Stimulated activated CD4-positive, alpha-beta T cell treated with anti-CD3 and anti-CD28 coated beads, Interleukin-15, amount 100 ng/mL, for 1 hour (primary cell): ENCODE measurements at places on chromosomes 3 and 15.

GRCh38 chr3:24933401-24933800 lies 438.8 kb upstream of the THRB start:
- DNase-seq, result no peak

DNA sequence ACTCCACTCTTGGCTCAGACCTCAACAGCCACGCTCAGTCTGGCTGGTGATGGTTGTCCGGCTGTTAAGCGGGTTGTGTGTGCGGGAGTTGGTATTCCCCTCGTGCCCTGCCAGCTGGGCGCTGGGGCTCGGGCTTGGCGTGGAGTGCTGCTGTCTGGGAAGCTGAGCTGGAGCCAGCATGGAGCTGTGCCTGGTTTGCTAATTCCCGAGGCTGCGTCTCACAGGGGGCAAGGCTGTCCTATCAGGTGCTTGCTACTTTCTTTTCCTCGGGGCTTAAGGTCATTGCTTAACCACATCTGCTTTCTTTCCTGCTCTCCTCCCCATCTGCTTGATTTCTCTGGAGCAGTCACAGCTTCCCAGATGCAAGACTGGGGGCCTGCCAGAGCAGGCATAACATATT lies 29.9 kb downstream of the PDIA5 start:
- DNase-seq, result no peak

- DNase-seq, result no peak
Observed at GRCh38 chr3:159165961-159166360, 364.1 kb downstream of the MFSD1 start.

DNA sequence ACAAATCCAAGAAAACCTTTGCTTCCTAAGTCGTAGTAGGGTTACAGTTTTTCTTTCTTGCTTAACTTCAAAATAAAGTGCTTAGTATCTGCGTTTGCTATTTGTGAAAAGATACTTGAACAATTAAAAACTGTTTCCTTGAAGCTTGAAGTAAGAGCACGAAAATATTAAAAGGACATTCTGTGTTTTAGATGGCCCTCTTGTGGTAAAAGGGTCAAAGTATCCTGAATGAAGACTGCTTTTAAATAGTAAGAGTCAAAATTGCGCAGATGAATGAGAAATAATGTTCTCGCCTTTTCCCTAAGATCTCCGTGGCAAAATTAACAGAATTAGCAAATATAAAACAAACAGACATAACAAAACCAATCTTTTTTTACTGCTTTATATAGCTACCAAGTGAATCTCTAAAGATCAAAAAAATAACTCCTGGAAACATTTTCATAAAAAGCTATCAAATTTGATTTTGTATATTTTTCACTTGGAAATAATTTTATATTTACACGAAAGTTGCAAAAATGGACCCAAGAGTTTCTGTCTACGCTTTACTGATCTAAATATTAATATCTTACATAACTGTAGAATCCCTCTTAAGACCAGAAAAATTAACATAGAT lies 175.4 kb downstream of the MBNL1 start:
- DNase-seq, result no peak

DNA sequence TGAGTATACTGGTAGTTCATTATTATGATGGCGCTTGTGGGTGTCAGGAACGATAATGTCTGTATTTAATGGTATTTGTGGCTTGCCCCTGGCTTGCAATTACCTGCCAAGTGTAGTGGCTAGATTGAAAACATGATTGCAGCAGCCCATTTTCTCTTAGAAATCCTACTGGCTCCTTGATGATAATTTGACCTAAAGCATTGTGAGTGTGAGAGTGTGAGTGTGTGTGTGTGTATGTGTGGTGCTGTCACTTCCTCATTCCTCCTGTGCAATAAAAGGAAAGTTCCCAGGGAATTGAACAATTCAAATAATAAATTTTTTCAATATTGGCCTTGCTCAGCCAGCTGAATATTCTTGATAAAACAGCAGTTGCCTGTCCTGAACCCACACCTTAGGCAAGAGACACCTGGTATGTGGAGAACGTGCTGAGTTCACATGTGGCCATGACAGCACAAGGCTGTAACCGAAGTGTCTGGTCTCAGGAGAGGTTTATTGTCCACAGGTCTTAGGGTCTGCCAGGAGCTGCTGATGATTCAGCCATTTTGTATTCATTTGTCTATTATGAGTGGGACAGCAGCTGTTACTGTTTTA lies 193.3 kb downstream of the CD47 start:
- no peak for DNase-seq

GRCh38 chr3:13553686-13554085 lies 4.8 kb downstream of the FBLN2 start:
- no peak for DNase-seq

- no peak for DNase-seq
Observed at GRCh38 chr15:69854521-69855181, 243.1 kb downstream of the TLE3 start.

GRCh38 chr3:10334459-10334858 lies 13.5 kb upstream of the SEC13 start:
- DNase-seq, result no peak

GRCh38 chr15:48592221-48592731 lies 53.2 kb downstream of the FBN1 start:
- no peak for DNase-seq

- no peak for DNase-seq
Observed at GRCh38 chr15:81117136-81117535, 16.9 kb upstream of the CFAP161 start.

- DNase-seq, result no peak
Observed at GRCh38 chr3:40852712-40853111, 328.0 kb downstream of the ZNF621 start.

DNA sequence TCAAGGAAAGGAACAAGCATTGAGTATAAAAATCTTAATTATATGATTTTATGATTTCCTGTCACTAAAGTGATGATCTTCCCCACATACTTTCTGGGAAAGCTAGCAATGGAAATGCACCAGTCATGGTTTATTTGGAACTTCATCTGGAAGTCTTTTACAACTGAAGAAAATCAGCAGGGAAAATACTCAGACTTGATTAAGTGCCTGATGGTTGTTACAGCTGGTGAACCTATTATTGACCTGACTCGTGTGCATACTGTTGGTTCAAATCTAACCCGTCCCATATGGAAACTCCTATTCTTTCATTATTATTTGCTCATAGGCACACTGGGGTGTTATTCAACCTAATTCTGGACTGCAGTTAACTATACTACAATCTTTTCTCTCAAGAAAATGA lies 701.8 kb upstream of the CCDC54 start:
- DNase-seq, result no peak

GRCh38 chr3:160869825-160870224 lies 113.8 kb downstream of the PPM1L start:
- DNase-seq, result no peak
